Left kidney (tissue), 8 donors: ENCODE measurements at places on chromosomes 7 and 10.

GRCh38 chr10:82811621-82812020 is 936.6 kb downstream of the NRG3 start:
- no peak for DNase-seq

DNA sequence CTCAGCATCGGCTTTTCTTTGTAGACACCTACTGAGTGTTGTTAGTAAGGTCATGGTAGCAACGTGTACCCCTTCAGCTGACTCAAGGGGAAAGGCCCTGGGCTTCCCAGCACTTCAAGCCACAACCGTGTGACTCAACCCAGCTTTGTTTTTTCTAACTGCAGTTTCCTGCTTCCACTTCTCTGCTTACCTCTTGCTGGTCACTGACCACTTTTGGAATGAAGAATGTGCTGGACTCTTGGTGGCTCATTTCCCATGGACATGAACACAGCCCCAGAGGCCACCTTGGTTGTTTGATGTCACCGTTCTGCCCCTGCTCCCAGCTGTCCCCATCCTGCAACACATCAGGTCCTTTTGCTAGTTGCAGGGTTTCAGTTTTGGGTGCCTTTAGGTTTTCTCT is 69.5 kb upstream of the ZNF438 start:
- DNase-seq = no peak

GRCh38 chr7:119572132-119572531 is 700.8 kb upstream of the KCND2 start:
- no peak for DNase-seq

- peak; percentile 20 for DNase-seq
These were observed 267.8 kb upstream of the MYO3A start for GRCh38 chr10:25666276-25666675.

DNA sequence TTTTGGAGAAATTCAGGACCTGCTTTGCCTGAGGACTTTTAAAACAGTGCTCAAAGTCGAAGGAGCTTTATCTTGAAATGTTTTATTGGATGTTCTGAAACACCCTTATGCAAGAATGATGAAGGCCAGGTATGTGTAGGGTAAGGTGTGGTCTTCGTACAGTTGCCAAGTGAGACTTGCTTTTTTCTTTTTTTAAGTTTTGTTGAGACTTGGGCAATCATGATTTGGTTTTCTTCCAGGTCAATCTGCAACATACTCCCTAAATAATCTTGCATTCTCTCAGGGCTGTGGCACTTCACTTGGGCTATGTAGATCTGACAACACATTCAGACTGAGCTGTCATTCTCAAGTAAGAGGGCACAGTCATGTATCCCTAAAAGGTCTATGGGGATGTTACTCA is 75.0 kb downstream of the GATA3 start:
- no peak for DNase-seq

DNA sequence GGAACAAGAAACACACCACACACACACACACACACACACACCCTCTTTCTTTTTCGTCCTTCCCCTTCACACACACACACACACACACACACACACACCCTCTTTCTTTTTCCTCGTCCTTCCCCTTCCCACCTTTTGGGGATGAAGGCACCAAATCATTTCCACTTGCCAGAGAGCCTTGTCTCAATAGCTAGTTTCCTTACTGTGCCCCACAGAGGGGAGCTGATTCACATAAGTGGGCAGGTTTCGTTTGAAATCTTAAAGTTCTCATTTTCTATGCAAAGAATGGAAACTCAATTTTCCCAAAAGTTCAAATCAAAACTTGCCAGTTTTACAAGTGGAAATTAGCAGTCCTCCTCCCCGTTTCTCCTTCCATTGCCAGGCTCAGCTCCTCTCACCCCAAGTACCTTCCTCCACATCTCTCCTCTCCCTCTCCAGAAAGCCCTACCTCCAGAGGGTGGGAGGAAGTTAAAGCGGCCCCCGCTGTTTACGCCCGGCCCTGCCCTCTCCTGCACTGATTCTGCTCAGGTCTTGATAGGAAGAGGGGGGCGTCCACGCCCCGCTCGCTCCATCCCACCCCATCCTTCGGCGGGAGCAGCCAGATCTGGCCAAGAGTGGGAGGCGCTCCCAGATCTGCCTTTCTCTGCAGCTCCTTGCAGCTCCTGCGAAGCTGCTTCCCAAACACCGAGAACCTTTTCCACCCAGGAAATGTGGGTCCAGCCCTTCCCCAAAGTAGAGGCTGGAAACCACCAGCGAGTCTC is 1.3 kb downstream of the CTTNBP2 start:
- peak; percentile 41 for DNase-seq

DNA sequence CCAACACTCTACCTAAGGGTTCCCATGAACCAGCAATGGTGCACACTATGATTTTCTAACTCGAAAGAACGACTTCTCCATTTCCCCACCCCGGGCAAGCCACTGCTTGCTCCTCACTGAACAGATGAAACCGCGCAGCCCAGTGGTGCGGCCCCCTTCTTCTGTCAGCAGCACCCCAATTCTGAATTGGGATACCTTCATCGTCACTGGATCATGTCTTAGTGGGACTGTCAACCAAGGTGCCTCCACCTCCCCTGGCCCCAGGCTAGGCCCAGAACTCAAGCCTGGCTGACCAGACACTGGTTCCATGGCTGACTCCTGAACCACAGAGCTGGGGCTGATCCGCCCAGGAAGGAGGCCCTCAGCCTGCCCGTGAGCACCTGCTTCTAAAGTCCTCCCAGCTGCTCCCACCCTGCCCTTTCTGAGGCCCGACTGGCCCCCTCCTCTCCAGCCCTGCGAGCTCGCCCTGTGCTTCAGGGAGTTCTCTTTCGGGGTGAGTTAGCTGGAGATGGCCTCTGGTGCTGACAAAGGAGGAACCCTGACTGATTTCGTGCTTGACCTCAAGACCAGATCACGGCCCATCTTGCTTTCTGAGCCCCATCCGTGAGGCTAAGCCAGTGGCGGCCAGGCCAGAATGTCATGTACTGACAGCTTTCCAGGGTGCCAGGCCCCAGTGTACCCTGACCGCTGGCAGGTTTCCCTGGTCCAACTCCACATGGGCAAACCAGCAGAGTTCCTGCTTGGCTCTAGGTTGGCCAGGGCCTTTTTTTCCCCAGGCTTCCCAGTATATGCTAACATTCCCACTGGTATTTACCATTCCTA is 44.5 kb downstream of the FAM53B start:
- no peak for DNase-seq

DNA sequence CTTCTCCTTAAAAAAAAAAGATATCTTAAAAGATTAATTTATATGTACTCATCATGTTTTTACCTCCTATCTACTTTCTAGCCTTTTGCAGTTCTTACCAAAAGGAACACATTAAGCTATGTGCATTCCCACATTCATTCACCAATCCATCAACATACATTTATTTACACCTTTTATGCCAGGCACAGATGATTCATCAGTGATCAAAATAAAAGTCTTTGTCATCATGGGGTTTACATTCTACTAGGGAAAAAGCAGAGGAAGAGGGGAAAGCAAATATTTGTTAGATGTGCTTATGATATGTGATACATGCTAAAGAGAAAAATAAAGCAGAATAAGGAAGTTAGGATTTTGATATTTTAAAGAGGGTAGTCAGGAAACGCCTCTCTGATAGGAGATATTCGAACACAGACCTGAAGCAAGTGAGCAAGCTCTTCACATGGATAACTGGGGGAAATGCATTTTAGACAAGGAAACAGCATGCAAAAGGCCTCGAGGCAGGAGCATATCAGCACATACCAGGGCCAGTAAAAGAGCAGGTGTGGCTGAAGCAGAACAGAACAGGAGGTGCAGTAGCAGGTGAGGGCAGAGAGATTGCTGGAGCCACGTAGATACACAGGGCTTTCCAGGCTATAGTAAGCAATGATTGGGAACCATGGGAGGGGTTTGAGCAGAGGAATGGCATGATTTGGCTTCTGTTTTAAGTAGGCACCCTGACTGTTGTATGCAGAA is 67.4 kb downstream of the REEP3 start:
- no peak for DNase-seq

- no peak for DNase-seq
These were observed 41.6 kb downstream of the PDSS1 start for GRCh38 chr10:26739071-26739631.

DNA sequence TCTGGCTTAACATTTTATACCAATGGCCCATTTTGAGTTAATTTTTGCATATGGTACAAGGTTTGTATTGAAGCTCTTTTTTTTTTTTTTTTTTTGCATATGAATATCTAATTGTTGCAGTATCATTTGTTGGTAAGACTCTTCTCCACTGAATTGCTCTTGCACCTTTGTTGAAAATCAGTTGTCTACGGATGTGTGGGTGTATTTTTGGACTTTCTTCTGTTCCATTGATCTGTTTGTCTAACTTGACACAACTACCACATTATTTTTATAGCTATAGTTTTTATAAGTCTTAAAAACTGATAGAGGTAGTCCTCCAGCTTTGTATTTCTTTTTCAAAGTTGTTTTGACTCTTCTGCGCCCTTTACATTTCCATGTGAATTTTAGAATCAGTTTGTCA is 53.9 kb downstream of the AHCYL2 start:
- DNase-seq = no peak

DNA sequence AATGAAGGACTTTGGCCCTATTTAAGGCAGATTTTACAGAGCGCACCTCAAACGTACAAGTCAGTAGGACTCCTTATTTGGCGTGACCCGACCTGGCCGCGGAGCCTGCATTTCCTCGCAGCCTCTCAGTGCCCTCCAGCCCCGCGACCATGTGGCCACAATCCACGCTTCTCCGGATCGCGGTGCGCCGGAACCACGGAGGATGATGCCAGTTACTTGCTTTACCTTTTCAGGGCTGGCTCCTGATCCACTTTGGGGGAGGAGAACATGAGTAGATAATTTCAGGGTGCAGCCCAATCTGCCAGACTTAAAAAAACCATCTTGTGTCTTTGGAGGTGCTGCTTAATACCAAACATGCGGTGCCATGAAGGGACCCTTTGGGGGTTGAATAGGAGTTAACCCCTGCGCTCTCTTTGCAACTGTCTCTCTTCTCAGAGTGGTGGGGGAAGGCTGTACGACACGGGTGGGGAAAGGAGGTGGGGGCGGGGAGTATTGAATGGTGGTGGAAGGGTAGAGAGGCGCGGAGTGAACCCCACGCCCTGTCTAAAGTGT is 1.5 kb downstream of the FRAT1 start:
- no peak for DNase-seq

DNA sequence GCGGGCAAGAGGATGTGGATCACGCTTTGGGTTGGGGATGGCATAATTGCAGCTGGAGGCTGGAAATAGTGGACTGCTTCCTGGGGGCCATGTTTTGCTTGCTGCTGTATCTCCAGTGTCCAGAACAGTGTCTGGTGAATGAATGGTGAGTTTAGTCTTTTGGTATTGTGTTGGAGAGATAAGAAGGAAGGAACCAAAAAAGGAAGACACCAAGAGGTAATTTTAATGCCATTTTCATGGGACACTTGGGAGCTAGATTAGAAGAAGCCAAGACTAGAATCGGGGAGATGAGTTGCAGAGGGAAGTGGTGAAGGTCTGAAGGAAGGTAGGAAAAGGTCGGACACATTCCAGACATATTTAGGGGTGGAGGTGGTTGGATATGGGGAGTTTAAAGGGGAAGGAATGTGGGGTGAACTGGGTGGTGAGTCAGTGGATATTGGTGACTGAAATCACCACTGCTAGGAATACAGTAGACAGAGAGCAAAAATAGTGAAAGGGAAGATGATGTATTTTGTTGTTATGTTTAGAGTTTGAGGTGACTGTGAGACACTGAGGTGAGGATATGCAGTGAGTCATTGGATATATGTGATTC is 76.7 kb downstream of the CCNY start:
- no peak for DNase-seq

- no peak for DNase-seq
These were observed 47.3 kb downstream of the FRMPD2 start for GRCh38 chr10:48227213-48227612.

DNA sequence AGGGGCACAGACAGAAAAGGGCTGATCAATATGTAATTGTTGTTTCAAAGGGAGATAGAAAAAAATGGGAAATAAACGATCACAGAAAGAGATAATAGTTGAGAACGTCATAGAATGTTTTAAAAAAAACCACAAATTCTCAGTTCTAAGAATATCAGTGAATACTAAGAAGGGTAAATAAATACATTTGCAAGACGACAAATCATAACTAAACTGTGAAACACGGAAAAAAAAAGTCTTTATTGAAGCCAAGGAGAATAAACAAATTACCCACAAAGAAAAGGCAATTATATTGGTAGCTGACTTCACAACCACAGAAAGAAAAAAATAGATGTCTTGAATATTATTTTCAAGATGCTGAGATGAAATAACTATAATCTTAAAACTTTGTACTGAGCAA is 305.2 kb upstream of the STEAP1 start:
- DNase-seq = no peak

GRCh38 chr10:44391981-44392380 is 7.1 kb upstream of the CXCL12 start:
- no peak for DNase-seq

GRCh38 chr7:48244864-48245271 is 73.6 kb downstream of the ABCA13 start:
- peak; percentile 19 for DNase-seq

- DNase-seq = no peak
These were observed 75.5 kb upstream of the PPP2R2D start for GRCh38 chr10:131825150-131825848.

- DNase-seq = no peak
These were observed 181.8 kb downstream of the GLI3 start for GRCh38 chr7:42055171-42055570.

DNA sequence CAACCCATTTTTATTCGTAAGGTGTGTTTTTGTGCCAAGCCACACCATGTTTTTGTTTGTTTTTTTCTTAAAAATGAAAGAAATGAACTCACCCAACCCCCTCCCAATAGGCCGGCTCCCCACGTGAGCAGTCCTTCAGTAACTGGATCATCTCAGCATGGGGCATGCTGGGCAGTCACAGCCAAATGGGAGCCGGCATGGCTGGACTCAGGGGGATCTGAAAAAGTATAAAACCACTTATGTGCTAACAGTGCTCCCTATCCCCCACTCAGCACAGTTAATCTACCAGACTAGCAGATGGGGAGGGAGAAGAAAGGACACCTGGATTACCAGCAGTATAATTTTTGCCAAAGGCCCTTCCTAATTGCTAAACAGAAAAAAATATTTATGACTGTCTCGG is 39.3 kb downstream of the BAZ1B start:
- no peak for DNase-seq

GRCh38 chr7:220151-220841 is 27.9 kb downstream of the FAM20C start:
- DNase-seq = peak; percentile 53

DNA sequence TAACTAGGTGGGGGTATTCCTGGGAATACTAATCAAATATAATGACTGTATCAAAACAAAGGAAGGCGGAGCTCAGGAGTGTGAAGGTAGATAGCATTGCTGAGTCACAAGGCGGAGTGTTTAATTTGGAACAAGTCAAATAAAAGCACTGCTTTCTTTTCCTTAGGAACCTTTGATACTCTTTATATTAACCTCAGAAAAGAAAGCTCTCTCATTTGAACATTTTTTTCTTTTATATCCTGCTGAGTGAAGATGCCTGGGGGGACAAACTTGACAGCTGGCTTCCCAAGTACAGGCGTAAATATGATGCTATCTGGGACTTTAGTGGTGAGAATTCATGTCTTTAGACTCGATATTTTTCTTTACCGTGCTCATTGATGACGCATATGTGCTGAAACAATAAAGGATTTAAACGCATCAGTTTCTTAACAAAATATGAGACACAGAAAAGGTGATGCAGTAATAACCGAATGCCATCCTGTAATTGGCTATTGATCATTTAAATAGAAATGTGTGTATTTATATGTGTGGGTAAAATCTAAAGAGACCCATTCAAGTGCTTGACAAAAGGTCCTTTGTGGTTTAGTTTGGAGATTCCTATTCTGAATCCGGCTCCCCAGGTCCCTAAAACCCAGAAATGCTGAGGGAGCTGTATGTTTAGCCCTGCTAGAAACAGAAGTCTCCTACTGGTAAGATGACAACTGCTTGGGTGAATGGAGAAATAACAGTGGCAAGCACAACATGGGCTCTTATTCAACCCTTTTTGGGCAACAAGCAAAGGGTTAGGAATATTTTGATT is 102.7 kb downstream of the PRTFDC1 start:
- no peak for DNase-seq
